ENCODE measurements at places on chromosomes 16 and 17. TPM values are rescaled to one million over a fixed set of nuclear protein-coding genes. Genes with fewer than 3 reads are reported as not detected.

- DNase-seq: no peak
- H3K4me1 ChIP-seq: peaks cover 35% of the 10 kb centered on the region
- no peaks in the 10 kb centered on the region for H3K27me3 ChIP-seq
- no peak overlapping the region for H3K4me3 ChIP-seq
- H3K36me3 ChIP-seq: peaks cover 11% of the 10 kb centered on the region
Observed at GRCh38 chr17:66620528-66620927, 214.4 kb upstream of the CACNG5 start.

The KIF2B gene
- not detected for total RNA-seq

GRCh38 chr17:3678821-3679530 lies 10.4 kb downstream of the EMC6 start:
- H3K27me3 ChIP-seq: no peaks in the 10 kb centered on the region
- DNase-seq: no peak
- no peak overlapping the region for H3K27ac ChIP-seq
- H3K36me3 ChIP-seq: peaks cover 6% of the 10 kb centered on the region
- peaks cover 17% of the 10 kb centered on the region for H3K4me1 ChIP-seq
- H3K4me3 ChIP-seq: no peak overlapping the region

DNA sequence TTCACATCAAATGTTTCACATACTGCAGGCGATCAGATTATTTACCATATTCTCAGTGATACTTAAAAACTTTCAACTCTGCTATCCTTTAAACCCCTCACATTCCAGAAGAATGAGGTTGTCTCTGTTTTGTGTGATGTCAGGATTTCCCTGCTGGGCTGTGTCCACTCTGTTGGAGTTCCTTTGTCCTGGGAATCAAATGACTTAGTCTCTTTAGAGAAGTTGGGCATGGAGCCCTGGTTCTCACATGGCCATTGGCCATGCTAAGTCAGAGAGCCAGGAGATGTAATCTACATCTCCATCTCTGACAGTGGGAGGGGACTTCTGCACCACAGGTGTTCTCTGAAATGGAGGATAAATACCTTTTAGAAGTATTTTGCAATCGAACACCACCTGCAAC lies 205.1 kb upstream of the MAF start:
- no peaks in the 10 kb centered on the region for H3K27me3 ChIP-seq
- no peak for DNase-seq
- no peaks in the 10 kb centered on the region for H3K4me1 ChIP-seq
- no peak overlapping the region for H3K27ac ChIP-seq

The POLR2A gene
- 249 TPM for total RNA-seq

DNA sequence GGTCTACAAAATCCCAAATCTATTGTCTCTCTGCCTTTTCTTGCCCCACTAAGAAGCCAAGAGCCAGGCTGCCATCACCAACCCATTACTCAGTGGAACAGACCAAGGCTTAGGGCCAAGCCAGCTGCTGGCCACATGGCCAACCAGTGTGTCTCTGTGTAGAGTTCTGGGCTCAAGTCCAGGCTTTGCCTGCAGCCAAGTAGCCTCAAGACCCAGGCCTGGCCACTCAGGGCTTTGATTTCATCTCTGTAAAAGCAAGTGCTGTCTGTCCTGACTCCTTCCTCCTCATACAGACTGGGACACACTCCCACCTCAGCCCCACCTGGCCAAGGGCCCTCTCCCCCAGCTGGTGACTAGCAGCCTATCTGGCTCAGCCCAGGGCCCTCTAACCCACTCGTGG lies 14.6 kb downstream of the SREBF1 start:
- peaks cover 85% of the 10 kb centered on the region for H3K4me1 ChIP-seq
- H3K27me3 ChIP-seq: no peaks in the 10 kb centered on the region

GRCh38 chr17:42682722-42683403 lies 532 bp downstream of the CNTNAP1 start:
- H3K27me3 ChIP-seq: peaks cover 57% of the 10 kb centered on the region
- H3K36me3 ChIP-seq: no peaks in the 10 kb centered on the region
- peak; percentile 54 for DNase-seq
- H3K27ac ChIP-seq: no peak overlapping the region

DNA sequence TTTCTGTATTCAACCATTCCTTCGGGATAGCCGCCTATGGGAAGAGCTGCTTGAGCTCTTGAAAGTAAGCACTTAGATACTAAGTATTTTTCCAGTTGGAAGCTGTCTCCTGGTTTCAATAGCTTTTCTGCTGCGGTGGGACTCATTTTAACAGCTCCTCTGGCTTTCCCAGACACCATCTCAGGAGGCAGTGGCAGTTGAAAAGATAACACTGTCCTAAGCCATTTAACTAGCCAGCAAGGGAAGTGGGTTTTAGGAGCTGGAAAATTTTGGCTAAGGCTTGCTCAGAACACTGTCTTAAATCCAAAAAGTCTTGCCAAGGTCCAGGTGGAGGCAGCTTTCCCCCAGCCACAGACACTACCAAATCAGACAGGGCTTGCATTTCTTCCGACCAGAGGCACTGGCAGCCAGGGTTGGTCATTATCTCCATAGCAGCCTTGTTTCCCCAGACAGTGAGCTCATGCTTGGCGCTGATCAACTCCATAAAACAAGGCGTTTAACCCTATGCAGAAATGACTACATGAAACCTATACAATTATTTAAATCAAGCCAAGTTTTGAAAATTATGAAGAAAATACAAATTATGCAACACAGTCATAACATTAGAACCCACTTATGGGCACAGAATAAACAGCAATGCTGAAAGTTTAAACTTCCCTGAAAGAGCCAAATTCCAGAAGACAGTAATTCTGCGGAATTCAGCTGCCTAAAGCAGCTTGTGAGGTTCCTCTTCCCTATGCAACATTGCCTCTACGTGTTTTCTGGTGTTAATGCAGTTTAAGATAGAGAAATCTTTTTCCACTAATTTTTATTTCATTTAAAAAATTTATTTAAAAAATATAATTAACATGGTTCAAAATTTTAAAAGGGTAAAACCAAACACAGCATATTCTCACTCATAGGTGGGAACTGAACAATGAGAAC lies 25.0 kb downstream of the GABARAPL2 start:
- DNase-seq: no peak
- no peaks in the 10 kb centered on the region for H3K27me3 ChIP-seq
- peaks cover 14% of the 10 kb centered on the region for H3K4me1 ChIP-seq
- no peak overlapping the region for H3K4me3 ChIP-seq
- no peak overlapping the region for H3K27ac ChIP-seq

GRCh38 chr16:31464781-31465260 lies 5.5 kb downstream of the ARMC5 start:
- H3K27me3 ChIP-seq: no peaks in the 10 kb centered on the region
- peaks cover 3% of the 10 kb centered on the region for H3K36me3 ChIP-seq
- H3K4me1 ChIP-seq: peaks cover 27% of the 10 kb centered on the region
- no peak for DNase-seq

GRCh38 chr16:35102780-35103403 lies 1643.5 kb downstream of the TP53TG3F start:
- no peaks in the 10 kb centered on the region for H3K27me3 ChIP-seq
- peak; percentile 4 for DNase-seq
- no peaks in the 10 kb centered on the region for H3K4me1 ChIP-seq
- H3K36me3 ChIP-seq: peaks cover 2% of the 10 kb centered on the region

GRCh38 chr16:4519274-4520058 lies 19.1 kb downstream of the CDIP1 start:
- H3K4me3 ChIP-seq: no peak overlapping the region
- DNase-seq: no peak
- no peak overlapping the region for H3K27ac ChIP-seq
- H3K27me3 ChIP-seq: no peaks in the 10 kb centered on the region

GRCh38 chr17:70613681-70614080 lies 444.3 kb downstream of the KCNJ2 start:
- no peak overlapping the region for H3K4me3 ChIP-seq
- H3K27ac ChIP-seq: no peak overlapping the region
- no peaks in the 10 kb centered on the region for H3K27me3 ChIP-seq
- no peak for DNase-seq
- H3K4me1 ChIP-seq: no peaks in the 10 kb centered on the region

The ZG16 gene
- not detected for total RNA-seq

- peaks cover 48% of the 10 kb centered on the region for H3K27me3 ChIP-seq
- no peak overlapping the region for H3K27ac ChIP-seq
- no peaks in the 10 kb centered on the region for H3K36me3 ChIP-seq
- no peaks in the 10 kb centered on the region for H3K4me1 ChIP-seq
- no peak overlapping the region for H3K4me3 ChIP-seq
Observed at GRCh38 chr16:48054881-48055601, 100.8 kb downstream of the ABCC12 start.

The TMEM114 gene
- total RNA-seq: not detected

Measured in activated T-cell treated with anti-CD3 and anti-CD28 coated beads, Interleukin-2, amount 50 U/mL, for 72 hours (primary cell).